Fibroblast of skin of right quadriceps (primary cell): ENCODE measurements at places on chromosomes 5 and 9.

DNA sequence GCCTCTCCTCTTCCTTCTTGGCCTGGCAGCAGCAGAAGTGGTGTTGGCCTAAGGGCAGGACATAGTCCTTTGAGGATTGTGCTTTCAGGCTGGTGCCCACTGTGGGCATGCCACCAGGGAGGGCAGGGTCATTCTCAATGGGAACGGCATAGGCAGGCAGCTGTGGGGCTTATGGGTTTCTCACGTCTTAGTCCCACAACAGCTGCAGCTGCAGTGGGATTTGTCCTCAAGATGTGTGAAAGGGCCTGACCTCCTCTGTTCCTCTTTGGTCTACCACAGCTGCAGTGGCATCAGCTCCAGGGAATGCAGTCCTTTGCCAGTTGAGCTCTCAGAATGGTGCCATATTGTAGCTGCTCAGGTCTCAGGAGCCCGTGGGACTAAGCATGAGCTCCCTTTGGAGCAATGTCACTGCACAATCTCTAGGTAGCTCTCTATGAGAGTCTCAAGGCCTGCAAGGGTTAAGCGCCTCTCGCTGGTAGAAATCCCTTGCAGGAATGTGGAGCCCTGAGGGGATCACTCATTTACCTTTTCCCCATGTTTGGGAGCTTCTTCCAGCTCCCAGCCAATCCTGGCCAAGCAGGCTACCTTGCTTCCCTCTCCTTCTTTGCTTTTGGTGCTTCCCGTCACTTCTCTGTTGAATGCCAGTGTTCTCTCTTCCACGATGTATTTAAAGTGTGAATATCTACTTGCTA is 104.8 kb downstream of the GNA14 start:
- DNase-seq = no peak

- DNase-seq = no peak
Observed at GRCh38 chr9:93898502-93899426, 56.4 kb downstream of the BARX1 start.

- no peak for DNase-seq
Observed at GRCh38 chr5:57246426-57246825, 72.6 kb downstream of the GPBP1 start.

DNA sequence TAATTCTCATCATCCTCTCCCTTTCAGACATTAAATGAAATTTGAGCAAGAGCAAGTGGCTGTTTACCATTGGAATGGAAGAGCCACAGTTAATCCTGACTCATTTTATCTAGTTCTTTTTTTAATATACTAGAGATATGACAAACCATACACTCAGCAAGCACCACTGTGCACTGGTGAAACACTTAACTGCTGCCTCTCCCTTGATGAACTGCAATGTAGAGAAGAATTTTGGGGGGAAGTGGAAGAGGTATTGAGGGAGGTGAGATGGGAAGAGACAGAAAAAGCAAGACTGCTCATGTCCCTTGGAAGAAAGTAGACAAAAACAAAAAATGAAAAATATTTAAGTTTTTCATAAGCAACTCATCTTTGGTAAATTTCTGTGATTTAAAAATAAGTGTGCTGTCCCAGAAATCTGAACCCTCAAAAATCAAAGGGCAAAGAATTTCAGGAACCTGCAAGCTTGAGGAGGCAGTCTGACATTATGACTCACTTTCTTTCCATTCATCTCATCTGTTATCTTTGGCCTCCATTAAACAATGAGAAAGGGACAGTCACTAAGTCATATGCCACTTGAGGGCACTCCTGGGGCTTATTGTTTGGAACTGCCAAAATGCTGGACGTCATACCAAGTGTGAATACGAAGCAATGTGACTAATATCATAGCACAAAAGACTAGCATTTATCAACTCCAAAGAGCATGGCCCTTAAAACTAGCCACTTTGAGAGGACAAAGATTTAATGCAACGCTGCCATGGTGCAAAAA is 566.8 kb upstream of the DMAC1 start:
- peak; percentile 43 for DNase-seq

DNA sequence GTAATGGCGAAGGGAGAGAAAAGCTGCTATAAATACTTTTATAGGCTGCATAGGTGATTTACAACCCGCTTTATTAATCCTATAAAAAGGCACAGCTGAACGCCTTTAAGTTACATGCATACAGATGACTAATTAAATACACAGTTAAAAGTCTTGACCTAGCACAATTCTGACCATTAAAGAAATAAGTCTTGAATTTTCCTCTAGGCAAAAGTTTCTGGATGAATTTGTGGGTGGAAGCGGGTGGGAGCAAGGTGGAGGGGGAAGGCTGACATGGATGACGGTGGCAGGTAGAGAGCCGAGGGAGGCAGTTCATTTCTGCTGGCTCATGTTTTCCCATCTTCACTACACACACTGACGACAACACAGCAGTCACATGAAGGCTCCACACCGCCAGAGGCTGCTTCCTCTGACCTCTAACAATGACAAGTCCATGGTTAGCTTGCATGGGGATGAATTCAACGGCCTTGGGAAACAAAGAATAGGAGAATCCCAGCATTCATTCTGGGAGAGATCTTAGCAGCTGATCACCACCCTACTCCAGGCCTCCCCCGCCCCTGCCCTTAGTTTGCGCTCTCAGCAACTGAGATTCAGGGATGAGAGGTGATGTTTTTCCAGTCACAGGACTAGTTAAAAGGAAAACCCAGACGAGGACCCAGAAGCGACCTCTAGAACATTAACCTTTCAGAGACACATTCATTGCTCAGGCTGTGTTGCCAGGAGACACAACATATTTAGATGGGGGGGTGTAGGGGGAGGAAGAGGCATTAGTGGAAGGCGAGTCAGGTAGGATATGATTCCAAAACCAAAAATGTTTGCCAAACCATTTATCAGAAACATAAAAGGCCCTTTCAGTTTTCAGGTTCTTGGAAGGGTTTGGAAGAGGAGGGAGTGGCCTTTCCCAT is 329.3 kb downstream of the PIK3R1 start:
- peak; percentile 81 for DNase-seq

- no peak for DNase-seq
Observed at GRCh38 chr9:1637401-1637800, 377.7 kb upstream of the SMARCA2 start.

GRCh38 chr5:155270725-155271124 is 257.2 kb downstream of the KIF4B start:
- DNase-seq = peak; percentile 72

GRCh38 chr5:59722874-59723273 is 170.7 kb downstream of the PDE4D start:
- DNase-seq = peak; percentile 35

- peak; percentile 48 for DNase-seq
Observed at GRCh38 chr5:126449751-126450271, 26.6 kb downstream of the GRAMD2B start.

DNA sequence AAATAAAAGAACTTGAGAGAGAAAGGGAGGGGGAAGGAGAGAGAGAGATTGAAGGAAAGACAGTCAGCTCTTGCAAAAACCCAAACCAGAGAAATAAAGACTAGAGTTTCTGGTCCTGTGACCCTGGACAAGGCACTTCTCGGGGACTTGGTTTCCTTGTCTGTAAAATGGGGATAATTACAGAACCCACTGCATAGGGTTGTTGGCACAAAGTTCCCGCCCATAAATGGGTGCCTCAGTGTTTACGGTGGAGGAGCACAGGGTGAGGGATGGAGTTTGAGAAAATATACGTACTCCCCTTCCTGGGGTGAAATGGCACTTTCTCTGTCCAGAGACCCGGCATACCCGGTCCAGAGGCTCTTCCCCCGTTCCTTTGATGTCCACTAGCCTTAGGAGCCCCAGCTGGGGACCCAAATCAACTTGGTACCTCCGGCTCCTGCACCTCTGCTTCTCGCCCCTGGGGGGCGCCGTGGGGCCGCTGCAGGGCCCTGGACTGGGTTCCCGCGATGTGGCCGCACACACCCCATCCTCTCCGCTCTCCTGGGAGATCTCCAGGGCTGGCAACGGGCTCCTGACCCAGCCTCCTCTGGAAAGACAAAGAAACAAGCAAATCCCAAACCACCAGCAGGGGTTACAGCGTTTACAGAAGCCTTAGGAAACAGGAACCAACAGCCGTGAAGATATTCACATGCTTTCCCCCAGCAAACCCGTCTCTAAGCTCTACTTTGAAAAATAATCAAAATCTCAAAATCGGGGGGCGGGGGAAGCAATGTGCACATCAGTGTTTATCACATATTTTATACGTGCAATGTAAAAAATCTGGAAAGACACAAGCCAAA is 26.3 kb downstream of the PTGES start:
- peak; percentile 90 for DNase-seq

DNA sequence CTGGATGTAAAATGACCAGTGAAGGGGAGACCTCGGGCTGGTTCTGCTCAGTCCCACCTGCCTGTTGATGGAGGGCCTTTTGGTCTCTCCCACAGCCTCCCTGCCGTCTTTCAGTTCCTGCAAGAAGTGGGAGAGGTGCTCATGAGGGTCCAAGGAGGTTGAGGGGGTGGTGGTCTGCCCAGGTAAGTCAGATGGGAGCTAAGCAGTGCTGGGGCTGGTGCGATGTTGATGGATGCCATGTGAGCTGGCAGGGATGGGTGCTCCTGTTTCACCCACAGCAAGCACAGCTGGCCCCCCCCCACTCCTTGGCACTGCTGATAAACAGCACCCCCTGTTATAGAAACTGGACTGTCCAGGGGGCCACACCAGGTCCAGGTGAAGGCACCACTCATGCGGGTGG is 145.6 kb downstream of the NSG2 start:
- no peak for DNase-seq

DNA sequence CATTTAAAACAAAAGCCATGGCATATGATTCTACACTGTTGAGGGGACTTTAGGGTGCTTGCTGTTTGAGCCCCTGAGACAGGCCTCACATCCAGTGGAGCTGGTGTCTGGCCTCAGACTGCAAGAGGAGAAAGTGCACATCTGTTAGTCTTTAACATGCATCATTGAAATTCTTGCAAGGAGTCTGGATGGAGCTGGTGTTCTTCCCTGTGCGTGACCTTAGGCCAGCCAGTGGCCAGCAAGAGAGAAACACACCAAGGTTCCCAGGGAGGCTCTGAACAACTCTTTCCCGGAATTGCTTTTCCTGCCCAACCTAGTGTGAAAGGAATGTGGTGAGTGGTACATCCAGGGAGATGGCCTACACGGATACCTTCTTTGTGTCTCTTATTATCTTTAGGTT is 282.8 kb upstream of the TNC start:
- DNase-seq = peak; percentile 75

GRCh38 chr5:112958093-112959088 is 18.2 kb upstream of the DCP2 start:
- DNase-seq = peak; percentile 95

DNA sequence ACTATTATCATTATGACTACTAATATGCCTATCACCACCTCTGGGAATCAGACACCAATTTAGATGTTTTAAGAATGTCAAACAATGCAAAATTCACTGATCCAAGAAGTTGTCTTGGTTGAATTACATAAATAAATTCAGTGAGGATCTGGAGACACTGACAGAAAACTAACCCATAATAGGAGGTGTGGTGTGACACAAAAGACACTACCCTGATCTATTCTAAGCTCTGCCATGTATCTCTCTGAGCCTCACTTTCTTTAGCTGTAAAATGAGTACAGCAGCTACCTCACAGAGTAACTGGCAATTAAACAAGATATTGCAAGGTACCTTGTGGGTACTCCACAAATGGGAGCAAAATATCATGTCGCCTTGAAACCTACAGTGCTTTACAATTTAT is 7.5 kb downstream of the CDK5RAP2 start:
- DNase-seq = no peak

- DNase-seq = peak; percentile 1
Observed at GRCh38 chr5:101278011-101278687, 375.1 kb upstream of the ST8SIA4 start.

DNA sequence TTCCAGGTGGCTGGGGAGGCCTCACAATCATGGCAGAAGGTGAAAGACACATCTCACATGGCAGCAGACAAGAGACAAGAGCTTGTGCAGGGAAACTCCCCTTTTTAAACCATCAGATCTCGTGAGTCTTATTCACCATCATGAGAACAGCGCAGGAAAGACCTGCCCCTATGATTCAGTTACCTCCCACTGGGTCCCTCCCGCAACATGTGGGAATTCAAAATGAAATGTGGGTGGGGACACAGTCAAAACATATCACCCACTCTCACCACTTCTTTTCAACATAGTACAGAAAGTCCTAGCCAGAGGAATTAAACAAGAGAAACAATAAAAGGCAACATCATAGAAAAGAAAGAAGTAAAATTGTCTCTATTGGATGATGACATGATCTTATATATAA is 223.4 kb upstream of the SLC24A2 start:
- no peak for DNase-seq
